A549 treated with DMSO at 1 μM for 4 hours (cell line): ENCODE measurements at places on chromosomes 12 and 14. TPM values are rescaled to one million over a fixed set of nuclear protein-coding genes. Genes with fewer than 3 reads are reported as not detected.

TAS2R7 gene
- total RNA-seq, result not detected in 5 replicates

OR4E2 gene
- total RNA-seq, result not detected in 5 replicates

SP7 gene
- not detected in 5 replicates for total RNA-seq

RNU7-1 gene
- total RNA-seq, result not detected in 5 replicates

SIVA1 gene
- total RNA-seq, result 145 to 215 TPM (median 170 TPM) in 5 replicates

PYGL gene
- total RNA-seq, result 107 to 146 TPM (median 133 TPM) in 5 replicates

LYZ gene
- 0.26 to 1.7 TPM in 2 of 5 replicates, not detected in the others for total RNA-seq

KRT72 gene
- total RNA-seq, result not detected in 5 replicates

TGFB3 gene
- total RNA-seq, result 0.62 to 1.1 TPM (median 0.93 TPM) in 5 replicates

ALDH1L2 gene
- 2.7 to 3.9 TPM (median 3.5 TPM) in 5 replicates for total RNA-seq

PNMA1 gene
- 58.9 to 67.1 TPM (median 63.6 TPM) in 5 replicates for total RNA-seq

P2RX7 gene
- not detected in 5 replicates for total RNA-seq

NFYB gene
- 18.9 to 33.1 TPM (median 29.2 TPM) in 5 replicates for total RNA-seq

FAM90A1 gene
- 0.03 to 0.14 TPM (median 0.12 TPM) in 5 replicates for total RNA-seq

GLT1D1 gene
- total RNA-seq, result not detected in 5 replicates

CLEC4C gene
- not detected in 5 replicates for total RNA-seq

KRT1 gene
- total RNA-seq, result not detected in 5 replicates

NAA25 gene
- 21.1 to 32.7 TPM (median 27.7 TPM) in 5 replicates for total RNA-seq

ALDH2 gene
- total RNA-seq, result 81.1 to 93.8 TPM (median 88.2 TPM) in 5 replicates

MYBPC1 gene
- total RNA-seq, result 0.02 TPM in 1 of 5 replicates, not detected in the others

ARHGEF25 gene
- total RNA-seq, result 5.6 to 6.9 TPM (median 6.1 TPM) in 5 replicates

AMHR2 gene
- total RNA-seq, result 0.92 to 2.6 TPM (median 1.9 TPM) in 5 replicates

FGF6 gene
- not detected in 5 replicates for total RNA-seq

TMEM117 gene
- total RNA-seq, result 1.5 to 2.6 TPM (median 2.5 TPM) in 5 replicates

CCDC198 gene
- total RNA-seq, result 2.4 to 4.4 TPM (median 3.5 TPM) in 5 replicates

ACOT4 gene
- 1.4 to 2.2 TPM (median 2.1 TPM) in 5 replicates for total RNA-seq

KCNC2 gene
- total RNA-seq, result not detected in 5 replicates

VRTN gene
- not detected in 5 replicates for total RNA-seq

ANKRD33 gene
- 0.05 to 0.06 TPM in 2 of 5 replicates, not detected in the others for total RNA-seq

RPL41 gene
- 5,029 to 5,699 TPM (median 5,618 TPM) in 5 replicates for total RNA-seq
